GM12878 (cell line): ENCODE measurements at places on chromosomes 7 and 10. TPM values are rescaled to one million over a fixed set of nuclear protein-coding genes. Genes with fewer than 3 reads are reported as not detected.

GET4 gene
- 40.7 and 42.1 TPM in 2 replicates for total RNA-seq

MSS51 gene
- total RNA-seq = 1.2 and 1.5 TPM in 2 replicates

CUEDC2 gene
- total RNA-seq = 82.5 and 85.5 TPM in 2 replicates

MYH16 gene
- 0.13 TPM in 1 of 2 replicates, not detected in the other for total RNA-seq

NPFFR1 gene
- not detected in 2 replicates for total RNA-seq

FAM53B gene
- total RNA-seq = 25.2 and 26.1 TPM in 2 replicates

CDC14C gene
- not detected in 2 replicates for total RNA-seq

MMD2 gene
- not detected in 2 replicates for total RNA-seq

CC2D2B gene
- total RNA-seq = 0.72 and 0.80 TPM in 2 replicates

NACAD gene
- total RNA-seq = not detected in 2 replicates

TMEM176A gene
- total RNA-seq = not detected in 2 replicates

MBLAC1 gene
- 1.8 and 2.7 TPM in 2 replicates for total RNA-seq

RAB11FIP2 gene
- total RNA-seq = 7.2 and 8.1 TPM in 2 replicates

FGF8 gene
- total RNA-seq = not detected in 2 replicates

NXPH1 gene
- not detected in 2 replicates for total RNA-seq

CUBN gene
- 0.03 TPM in 1 of 2 replicates, not detected in the other for total RNA-seq

LRRD1 gene
- not detected in 2 replicates for total RNA-seq

VWDE gene
- 0.74 and 1.5 TPM in 2 replicates for total RNA-seq

ENKUR gene
- total RNA-seq = 0.08 TPM in 1 of 2 replicates, not detected in the other

LRRC18 gene
- total RNA-seq = not detected in 2 replicates

LEP gene
- total RNA-seq = not detected in 2 replicates

EN2 gene
- not detected in 2 replicates for total RNA-seq

IKZF5 gene
- total RNA-seq = 13.7 and 16.1 TPM in 2 replicates

HOXA9 gene
- total RNA-seq = not detected in 2 replicates

FRMD4A gene
- 62.2 and 65.5 TPM in 2 replicates for total RNA-seq

GIMAP4 gene
- total RNA-seq = 0.54 and 1.0 TPM in 2 replicates

ZNF282 gene
- 28.4 and 30.9 TPM in 2 replicates for total RNA-seq

CFTR gene
- 0.21 and 0.37 TPM in 2 replicates for total RNA-seq

WIPF3 gene
- 0.05 TPM in 1 of 2 replicates, not detected in the other for total RNA-seq

IFIT3 gene
- 38.9 and 44.4 TPM in 2 replicates for total RNA-seq

RADIL gene
- 0.11 TPM in 1 of 2 replicates, not detected in the other for total RNA-seq

LRRC4 gene
- 0.16 TPM in 1 of 2 replicates, not detected in the other for total RNA-seq

ECHDC3 gene
- total RNA-seq = 6.6 and 8.5 TPM in 2 replicates

AKR1E2 gene
- not detected in 2 replicates for total RNA-seq

CH25H gene
- not detected in 2 replicates for total RNA-seq

OR2A7 gene
- total RNA-seq = 1.5 and 2.3 TPM in 2 replicates

DMBT1 gene
- total RNA-seq = 0.13 TPM in 2 replicates

TBX20 gene
- total RNA-seq = not detected in 2 replicates

TMEM236 gene
- not detected in 2 replicates for total RNA-seq

CLEC2L gene
- not detected in 2 replicates for total RNA-seq

TRIL gene
- not detected in 2 replicates for total RNA-seq

SLC18A2 gene
- total RNA-seq = not detected in 2 replicates

GPR158 gene
- total RNA-seq = not detected in 2 replicates

CACNB2 gene
- total RNA-seq = 0.93 and 1.1 TPM in 2 replicates

SPDYE16 gene
- 0.26 TPM in 1 of 2 replicates, not detected in the other for total RNA-seq

TASOR2 gene
- 49.4 and 49.5 TPM in 2 replicates for total RNA-seq

TEX47 gene
- not detected in 2 replicates for total RNA-seq
